ENCODE measurements at places on chromosomes 1 and 21.
A peak's percentile ranks its signal among the peaks of the same experiment; 100 is the strongest.

DNA sequence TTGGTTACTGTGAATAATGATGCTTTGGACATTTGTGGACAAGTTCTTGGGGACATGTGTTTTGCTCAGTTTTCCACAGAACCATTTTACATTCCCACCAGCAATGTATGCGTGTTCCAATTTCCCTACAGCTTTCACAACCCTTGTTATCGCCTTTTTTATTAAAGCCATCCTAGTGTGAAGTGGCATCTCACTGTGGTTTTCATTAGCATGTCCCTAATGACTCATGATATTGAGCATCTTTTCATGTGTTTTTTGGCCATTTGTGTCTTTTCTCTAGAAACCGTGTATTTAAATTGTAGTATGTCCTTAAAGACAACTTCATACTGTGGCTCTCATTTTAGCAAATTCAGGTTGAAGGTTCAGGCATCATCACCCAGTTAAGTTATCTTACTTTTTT is 132.1 kb downstream of the TGFBR3 start:
- peak; percentile 40 for DNase-seq

GRCh38 chr1:184118046-184118445 is 66.5 kb downstream of the TSEN15 start:
- DNase-seq = no peak

- no peak for DNase-seq
Observed at GRCh38 chr21:35882791-35883240, 177.5 kb downstream of the SETD4 start.

DNA sequence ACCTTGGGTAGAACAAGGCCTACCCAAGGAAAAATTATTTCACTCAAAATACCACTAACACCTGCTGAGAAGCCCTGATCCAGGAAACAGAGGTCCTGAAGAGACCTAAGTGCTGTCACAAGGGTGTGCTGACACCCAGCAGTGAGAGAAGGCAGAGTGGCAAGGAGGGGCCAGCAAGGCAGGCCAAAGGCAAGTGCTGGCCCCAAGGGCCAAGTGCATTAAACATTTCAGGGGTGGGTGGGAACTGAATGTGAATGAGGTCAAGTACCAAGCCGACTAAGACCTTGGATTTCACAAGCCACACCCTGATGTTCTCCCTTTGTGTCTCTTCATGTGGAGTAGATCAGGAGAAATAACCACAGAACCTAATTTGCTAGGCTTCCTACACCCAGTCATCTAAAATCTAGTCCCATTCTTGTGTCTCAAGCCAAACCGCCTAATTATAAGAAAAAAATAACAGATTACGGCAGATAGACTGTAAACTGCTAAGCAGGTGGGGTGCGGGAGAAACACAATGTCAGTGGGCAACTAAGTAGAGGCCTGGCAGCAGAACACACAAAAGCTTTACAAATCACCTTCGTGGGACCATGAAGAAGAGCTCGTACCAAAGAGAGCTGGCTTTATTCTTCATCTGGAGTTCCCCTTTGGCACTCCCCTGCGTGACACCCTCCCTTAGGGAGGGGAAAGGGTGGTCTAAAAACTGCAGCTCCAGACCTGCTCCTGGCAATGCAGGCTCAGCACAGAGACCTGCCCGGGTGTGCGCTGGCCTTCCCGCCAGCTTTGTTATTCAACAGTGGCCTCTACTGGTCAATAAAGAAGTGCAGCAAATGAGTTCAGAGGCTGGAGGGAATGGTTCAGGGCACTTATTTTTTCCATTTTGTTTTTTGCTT is 8.7 kb downstream of the UBE2G2 start:
- peak; percentile 44 for DNase-seq

DNA sequence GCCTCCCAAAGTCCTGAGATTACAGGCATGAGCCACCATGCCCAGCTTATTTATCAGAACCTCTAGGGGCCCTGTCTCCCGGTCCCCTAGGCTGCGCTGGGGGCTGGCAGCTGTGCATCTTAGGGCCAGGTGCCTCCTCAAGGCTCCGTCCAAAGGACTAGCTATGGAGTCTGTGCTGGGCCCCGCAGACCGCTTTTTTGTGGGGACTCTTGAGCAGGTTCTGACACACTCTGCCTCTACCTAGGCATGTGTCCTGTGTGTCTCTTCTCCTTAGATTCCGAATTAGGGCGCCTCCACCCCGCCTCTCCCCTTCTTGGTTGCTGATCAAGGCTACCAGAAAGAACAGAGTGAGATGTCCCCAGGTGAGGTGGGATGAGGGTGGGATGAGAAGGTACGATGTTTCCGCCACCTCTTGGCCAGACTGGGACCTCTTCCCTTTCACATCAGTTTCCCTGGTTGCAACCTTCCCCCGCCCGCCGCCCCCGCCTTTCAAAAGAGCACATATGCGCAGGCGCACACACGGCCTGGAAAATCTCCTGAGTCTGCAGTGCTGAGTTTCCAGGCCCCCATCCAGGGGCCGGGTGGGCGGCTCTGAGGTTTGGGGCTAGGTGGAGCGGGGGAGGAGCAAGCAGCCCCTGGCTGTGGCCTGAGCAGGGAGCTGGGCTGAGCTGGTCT is 5.0 kb upstream of the PTPN7 start:
- DNase-seq = no peak

DNA sequence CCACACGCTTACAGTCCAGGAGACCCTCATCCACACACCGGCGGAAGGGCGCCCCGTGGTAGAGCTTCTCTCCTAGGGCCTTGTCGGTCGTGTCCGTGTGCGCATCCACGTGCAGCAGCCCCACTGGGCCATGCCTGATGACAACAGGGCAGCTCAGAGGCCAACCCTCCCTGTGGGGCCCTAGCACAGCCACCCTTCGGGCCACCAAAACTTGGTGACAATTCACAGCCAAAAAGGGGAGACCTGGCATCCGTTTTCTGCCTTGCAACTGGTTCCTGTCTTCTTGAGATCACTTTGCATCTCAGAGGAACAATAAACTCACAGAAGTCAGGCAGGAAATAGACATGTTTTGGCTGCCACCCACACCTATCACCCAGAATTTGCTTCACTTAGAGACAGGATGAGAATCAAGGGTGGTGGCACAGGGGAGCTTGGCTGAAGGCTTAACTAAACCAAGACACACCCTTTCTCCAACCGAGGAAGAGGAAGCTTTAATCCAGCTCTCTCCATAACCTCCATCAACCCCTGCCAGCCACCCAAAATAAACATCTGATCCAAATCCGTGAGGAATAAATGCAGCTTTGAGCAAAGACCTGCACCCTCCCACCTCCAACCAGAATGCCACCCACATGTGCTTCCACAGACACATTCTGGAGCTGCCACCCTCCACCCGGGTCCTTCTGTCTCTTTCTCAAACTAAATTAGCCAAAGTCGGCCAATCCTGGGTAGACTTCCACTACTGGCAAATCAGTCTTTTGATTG is 5.7 kb downstream of the AGMAT start:
- DNase-seq = peak; percentile 45

DNA sequence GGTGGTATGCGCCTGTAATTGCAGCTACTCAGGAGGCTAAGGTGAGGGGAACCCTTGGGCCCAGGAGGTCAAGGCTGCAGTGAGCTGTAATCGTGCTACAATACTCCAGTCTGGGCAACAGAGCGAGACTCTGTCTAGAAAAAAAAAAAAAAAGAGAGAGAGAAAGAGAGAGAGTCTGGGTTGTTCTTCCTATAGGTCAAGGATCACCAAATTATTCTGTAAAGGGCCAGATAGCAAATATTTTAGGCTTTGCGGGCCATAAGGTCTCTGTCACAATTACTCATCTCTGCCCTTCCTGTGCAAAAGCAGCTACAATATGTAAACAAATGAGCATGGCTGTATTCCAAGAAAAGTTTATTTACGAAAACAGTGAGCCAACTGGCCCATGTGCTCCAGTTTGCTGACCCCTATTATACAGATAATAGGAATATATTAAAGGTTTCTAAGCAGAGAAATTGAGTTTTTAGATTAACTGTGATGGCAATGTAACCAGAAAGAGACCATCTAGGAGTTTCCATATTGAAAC is 2.1 kb downstream of the SASS6 start:
- no peak for DNase-seq

- DNase-seq = no peak
Observed at GRCh38 chr21:42855171-42855936, 24.0 kb downstream of the WDR4 start.

- DNase-seq = no peak
Observed at GRCh38 chr21:42321845-42322244, 6.6 kb upstream of the TFF3 start.

All from T-cell (primary cell).